Amygdala (tissue), 56 donors: ENCODE measurements at places on chromosomes 4 and X.

DNA sequence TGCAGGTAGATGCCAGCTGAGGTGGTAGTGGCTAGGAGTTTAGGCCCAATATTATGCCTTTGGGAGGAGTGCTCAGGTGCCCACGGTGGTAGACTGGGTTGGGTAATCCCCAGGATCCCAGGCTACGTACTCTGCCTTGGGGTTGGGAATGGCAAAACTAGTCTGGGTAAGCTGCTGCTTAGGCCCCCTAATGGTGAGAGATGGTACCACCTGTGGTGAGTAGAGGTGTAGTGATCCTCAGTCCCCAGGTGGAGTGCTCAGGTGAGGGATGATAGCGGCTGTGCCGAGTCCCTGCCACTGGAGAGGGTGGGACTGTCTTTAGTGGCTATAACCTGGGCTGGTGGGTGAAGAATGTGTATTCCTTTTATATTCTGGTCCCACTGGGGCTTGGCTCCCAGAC is 75.2 kb downstream of the IL1RAPL2 start:
- DNase-seq: no peak

DNA sequence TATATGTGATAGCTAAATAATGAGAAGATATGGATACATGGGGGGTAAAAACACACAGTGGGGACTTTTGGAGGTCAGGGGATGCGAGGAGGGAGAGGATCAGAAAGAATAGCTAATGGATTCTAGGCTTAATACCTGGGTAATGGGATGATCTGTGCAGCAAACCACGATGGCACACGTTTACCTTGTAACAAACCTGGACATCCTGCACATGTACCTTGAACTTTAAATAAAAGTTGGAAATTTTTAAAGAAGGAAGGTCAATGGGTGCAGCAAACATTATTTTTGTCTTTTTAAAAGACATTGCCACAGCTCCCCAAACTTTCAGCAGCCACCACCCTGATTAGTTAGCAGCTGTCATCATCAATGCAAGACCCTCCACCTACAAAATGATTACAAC is 29.7 kb upstream of the UGT2B15 start:
- no peak for DNase-seq

DNA sequence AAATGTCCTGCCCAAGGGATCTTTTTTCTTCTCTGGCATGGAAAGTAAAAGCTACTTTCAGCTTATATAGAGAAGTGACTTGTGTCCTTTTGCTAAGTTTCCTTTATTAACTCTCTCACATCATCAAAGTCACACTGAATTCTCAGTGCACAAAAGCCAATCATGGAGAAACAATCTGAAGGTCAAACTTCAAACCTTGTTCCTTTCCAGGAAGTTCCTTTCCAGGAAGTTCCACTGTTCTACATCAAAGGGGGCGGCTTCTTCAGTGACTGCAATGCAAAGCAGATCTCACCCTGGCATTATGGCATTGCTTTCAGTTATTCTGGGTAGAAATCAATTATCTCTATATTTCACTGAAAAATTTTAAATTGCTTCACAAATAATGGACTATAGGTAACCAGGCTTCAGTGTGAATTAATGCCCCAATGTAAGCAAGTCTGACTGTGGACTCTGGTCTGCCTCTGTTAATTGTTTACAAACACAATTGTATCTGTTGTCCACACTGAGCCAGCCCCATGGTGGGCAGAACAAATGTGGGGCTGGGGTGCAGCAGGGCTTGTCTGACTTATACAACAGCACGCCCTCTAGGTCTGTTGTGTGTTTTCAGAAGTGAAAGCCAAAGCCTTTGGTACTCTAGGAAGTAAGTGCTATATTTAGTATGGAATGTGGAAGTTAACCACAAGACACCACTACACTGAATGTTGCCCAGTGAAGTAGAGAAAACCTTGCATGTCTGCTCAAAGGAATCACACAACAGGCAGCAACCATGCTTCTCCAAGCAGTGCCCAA is 98.8 kb downstream of the CDS1 start:
- DNase-seq: no peak

- DNase-seq: no peak
Measured at GRCh38 chrX:87661761-87662160, 144.2 kb downstream of the KLHL4 start.

DNA sequence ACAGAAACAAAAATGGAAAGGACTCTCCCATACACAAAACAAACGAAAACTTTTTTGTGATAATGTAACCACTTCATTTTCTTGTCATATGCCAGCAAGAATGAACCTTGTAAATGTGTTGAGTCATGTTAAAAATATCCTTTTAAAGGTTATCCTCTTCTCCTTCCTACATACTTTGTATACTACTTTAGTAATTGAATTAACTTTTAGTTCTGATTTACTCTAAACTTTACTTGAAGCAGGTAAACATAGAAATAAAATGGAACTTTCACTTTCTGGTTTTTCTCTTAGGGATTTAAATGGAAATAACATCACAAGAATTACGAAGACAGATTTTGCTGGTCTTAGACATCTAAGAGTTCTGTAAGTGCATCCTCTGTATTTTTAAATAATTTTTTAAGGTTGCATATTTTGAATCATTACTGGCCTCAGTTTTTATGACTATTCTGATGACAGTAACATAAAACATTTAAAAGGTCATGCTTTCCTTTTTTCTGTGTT is 4.7 kb downstream of the SLIT2 start:
- no peak for DNase-seq

- no peak for DNase-seq
Measured at GRCh38 chr4:147123146-147123545, 177.5 kb upstream of the TTC29 start.

DNA sequence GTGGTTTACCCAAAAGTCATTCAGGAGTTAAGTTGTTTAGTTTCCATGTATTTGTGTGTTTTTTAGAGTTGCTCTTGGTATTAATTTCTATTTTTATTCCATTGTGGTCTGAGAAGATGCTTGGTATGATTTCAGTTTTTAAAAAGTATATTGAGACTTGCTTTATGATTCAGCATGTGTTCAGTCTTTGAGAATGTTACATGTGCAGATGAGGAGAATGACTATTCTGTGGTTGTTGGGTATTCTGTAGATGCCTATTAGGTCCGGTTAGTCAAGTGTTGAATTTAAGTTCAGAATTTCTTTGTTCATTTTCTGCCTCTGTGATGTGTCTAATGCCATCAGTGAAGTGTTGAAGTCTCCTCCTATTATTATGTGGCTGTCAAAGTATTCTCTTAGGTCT is 249.4 kb downstream of the ARHGAP10 start:
- no peak for DNase-seq

GRCh38 chr4:73684097-73684496 is 56.3 kb upstream of the CXCL8 start:
- DNase-seq: no peak

DNA sequence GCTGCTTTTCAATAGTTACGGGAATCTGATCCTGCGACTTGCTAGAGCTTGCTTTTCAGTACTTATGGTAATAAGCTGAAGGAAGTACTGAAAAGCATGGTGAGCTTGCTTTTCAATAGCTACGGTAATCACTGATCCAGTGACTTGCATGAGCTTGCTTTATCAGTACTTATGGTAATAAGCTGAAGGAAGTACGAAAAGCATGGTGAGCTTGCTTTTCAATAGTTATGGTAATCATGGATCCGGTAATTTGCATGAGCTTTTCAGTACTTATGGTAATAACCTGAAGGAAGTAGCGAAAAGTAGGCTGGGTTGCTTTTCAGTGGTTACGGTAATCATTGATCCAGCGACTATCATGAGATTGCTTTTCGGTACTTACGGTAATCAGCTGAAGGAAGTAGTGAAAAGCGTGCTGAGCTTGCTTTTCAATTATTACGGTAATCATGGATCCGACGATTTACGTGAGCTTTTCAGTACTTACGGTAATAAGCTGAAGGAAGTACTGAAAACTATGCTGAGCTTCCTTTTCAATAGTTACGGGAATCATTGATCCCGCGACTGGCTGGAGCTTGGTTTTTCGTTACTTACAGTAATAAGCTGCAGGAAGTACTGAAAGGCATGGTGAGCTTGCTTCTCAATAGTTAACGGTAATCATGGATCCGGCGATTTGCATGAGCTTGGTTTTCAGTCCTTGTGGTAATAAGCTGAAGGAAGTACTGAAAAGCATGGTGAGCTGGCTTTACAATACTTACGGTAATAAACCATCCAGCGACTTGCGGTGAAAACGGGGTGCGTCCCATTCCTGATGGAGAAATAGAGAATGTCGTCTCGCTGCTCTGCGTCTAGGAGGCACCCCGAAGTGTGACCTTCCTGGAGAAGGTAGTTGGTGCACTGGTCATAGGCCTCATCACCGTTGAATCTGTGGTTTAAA is 6.5 kb downstream of the CRLF2 start:
- no peak for DNase-seq

GRCh38 chr4:161291222-161291621 is 872.6 kb downstream of the FSTL5 start:
- DNase-seq: no peak

DNA sequence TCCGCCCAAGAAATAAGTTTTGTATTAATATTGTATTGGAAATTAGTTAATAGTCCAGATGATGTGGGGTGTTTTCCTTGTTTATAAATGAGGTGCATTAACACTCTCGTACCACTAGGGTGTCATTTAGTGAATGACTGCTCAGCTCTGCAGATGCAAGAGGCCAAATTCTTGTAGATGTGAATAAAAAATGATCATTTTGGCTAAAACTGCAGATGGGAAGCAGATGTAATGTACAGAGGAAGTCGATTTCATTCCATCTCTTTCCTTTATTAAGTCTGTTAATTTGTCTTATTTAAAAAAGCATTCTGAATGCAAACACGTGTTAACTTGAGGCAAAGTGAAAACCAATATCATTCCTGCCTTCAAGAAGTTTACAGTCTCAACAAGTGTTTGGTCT is 108.1 kb downstream of the DHX15 start:
- DNase-seq: no peak

- DNase-seq: no peak
Measured at GRCh38 chr4:123876671-123877101, 480.1 kb downstream of the SPRY1 start.

DNA sequence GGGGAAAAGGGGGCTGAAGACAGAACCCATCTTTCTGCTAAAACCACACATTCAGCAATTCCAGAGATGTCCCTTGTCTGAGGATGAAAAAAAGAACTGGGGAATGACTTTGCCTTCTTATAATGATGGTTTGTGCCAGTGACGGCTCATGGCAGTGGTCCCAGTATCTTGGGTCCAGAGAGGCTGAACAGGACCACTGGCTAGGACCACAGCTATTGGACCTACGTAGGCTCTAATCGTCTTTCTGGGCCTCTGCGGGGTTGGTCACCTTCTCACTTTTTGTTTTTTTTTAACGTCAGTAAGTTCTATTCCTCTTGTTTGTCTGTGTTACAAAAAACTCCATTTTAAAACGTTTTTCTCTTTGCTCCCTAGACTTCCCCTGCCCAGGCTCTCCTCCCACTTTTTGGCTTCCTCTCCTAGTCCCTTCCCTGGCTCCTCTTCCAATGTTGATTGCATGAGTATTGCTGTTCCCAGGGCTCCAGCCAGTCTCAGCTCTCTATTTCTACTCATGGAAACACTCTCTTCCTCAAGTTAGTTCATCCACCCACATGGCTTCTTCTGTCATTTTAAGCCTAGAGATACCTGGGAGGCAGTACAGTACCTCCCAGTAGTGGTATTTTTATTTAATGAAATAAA is 52.6 kb upstream of the STX18 start:
- DNase-seq: no peak

GRCh38 chr4:129603241-129603931 is 507.4 kb downstream of the C4orf33 start:
- DNase-seq: no peak

- no peak for DNase-seq
Measured at GRCh38 chr4:111492496-111492895, 652.8 kb upstream of the FAM241A start.

GRCh38 chrX:105820247-105820646 is 2.1 kb upstream of the NRK start:
- no peak for DNase-seq

- no peak for DNase-seq
Measured at GRCh38 chr4:20359692-20360091, 108.0 kb downstream of the SLIT2 start.

- no peak for DNase-seq
Measured at GRCh38 chr4:10917566-10917965, 233.0 kb upstream of the CLNK start.

DNA sequence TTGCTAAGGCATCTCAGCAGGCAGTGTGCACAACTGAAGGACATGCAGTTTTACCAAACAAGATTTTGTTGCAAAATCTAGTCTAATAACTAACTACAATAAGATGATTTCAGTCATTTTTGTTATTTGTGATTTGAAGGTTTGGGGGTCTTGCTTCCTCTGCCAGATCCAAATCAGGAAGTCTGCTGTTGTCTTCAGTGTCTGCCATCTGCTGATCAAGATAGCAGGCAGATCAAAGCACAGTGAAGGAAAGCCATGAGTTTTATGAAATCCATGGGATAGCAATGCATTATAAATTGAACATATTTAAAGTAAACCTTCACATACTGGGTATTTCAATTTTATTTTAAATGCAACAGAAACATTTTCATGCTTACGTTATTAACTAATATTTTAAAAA is 169.1 kb upstream of the ETNPPL start:
- DNase-seq: no peak

- DNase-seq: no peak
Measured at GRCh38 chr4:188021548-188022249, 26.1 kb downstream of the ZFP42 start.

DNA sequence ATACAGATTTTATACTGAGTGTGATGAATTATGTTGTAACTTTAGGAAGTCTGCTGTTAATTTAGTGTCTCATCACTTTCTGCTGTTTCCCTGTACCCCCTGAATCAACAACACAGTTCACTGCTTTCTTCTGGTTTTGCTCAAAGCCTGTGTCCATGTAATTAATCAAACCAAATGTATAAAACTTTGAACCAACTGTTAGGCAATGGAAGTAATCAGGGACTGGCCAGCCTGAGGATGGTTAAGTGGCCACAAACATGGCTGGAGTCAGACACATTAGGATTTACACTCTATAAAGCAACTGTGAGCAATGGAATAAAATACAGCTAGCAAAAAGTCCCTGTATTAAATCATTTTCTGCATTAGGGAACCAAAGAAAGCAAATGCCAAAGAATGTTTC is 42.6 kb downstream of the CXCL1 start:
- DNase-seq: no peak

GRCh38 chrX:49842621-49843020 is 13.5 kb downstream of the PAGE4 start:
- no peak for DNase-seq

- DNase-seq: no peak
Measured at GRCh38 chrX:32126997-32127396, 1055.2 kb upstream of the FTHL17 start.

- no peak for DNase-seq
Measured at GRCh38 chrX:30577362-30577991, at the start of gene TASL. Gene TASL, minus strand, starts transcription at chrX:30577766. Its CDS starts 17,411 bp downstream, at chrX:30560355.

GRCh38 chr4:82430964-82431745 is 765 bp downstream of the ENOPH1 start:
- no peak for DNase-seq

GRCh38 chr4:99651016-99651769 is 6.4 kb downstream of the C4orf54 start:
- DNase-seq: no peak

- no peak for DNase-seq
Measured at GRCh38 chr4:124437853-124438495, 274.6 kb downstream of the ANKRD50 start.
